ENCODE measurements at places on chromosomes 11 and 22. TPM values are rescaled to one million over a fixed set of nuclear protein-coding genes. Genes with fewer than 3 reads are reported as not detected.

Gene OR4C45
- not detected for total RNA-seq

Gene RFPL1
- total RNA-seq: not detected

Gene SDHAF2
- total RNA-seq: 45.2 TPM

Gene METTL15
- 9.9 TPM for total RNA-seq

Gene SMDT1
- total RNA-seq: 44.8 TPM

Gene GAL
- total RNA-seq: 65.2 TPM

Gene INS
- total RNA-seq: not detected

Gene SCGB1D2
- total RNA-seq: not detected

Gene MTMR3
- total RNA-seq: 19.8 TPM

Gene MPEG1
- not detected for total RNA-seq

Gene KRTAP5-8
- not detected for total RNA-seq

DNA sequence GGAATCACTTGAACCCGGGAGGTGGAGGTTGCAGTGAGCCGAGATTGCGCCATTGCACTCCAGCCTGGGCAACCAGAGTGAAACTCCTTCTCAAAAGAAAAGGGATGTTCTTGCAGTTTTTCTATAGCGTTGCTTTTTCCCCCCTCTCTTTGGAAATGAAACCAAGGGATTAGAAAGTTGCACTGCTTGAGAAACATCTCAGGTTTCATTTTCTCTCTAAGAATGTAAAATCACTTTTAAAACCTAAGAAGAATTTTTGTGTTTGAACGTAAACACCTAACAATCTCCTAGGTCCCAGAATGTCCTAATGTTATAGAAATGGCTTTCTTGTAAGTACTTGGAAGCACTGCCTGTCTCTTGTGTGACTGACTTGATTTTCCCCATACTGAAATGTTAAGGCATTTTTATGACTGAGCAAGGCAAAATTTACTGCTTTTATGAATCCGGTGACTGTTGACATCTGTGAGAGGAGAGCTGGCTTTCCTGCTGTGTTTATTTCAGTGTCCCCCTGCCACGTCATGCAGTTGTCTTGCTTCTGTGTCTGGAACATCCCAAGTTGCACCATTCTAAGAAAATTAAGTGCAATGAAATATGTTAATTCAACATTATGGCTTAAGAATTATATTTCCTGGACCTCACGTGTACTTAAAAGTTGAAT, 37.7 kb downstream of the NF2 start:
- H3K27ac ChIP-seq: no peak overlapping the region
- DNase-seq: no peak
- H3K27me3 ChIP-seq: no peaks in the 10 kb centered on the region
- H3K4me1 ChIP-seq: no peaks in the 10 kb centered on the region

- H3K36me3 ChIP-seq: peaks cover 23% of the 10 kb centered on the region
- no peak for DNase-seq
- H3K4me3 ChIP-seq: no peak overlapping the region
- H3K27me3 ChIP-seq: no peaks in the 10 kb centered on the region
These were observed 44.8 kb upstream of the MYO18B start for GRCh38 chr22:25697181-25697664.

DNA sequence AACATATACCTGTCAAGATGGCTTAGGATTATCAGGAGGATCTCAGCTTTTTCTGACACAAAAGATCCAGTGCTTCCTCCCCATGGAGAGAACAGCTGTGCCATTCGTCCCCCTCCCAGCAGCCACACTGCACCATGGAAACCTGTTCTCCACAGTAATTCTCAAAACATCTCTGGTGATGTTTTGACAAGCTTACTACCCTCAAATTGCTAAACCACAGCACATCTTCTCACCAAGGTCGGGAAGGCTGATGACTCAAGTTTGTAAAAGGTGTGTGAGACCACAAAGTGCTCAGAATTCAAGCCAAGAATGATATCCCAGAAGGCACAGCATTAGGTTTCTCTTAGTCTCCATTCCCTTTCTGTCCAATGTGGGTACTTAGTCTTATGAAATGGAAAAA, 3.9 kb upstream of the RAB38 start:
- H3K27me3 ChIP-seq: no peaks in the 10 kb centered on the region
- peaks cover 2% of the 10 kb centered on the region for H3K4me1 ChIP-seq
- H3K4me3 ChIP-seq: no peak overlapping the region

GRCh38 chr11:77418971-77419597, 54.8 kb downstream of the PAK1 start:
- peaks cover 6% of the 10 kb centered on the region for H3K4me1 ChIP-seq
- H3K27ac ChIP-seq: no peak overlapping the region
- DNase-seq: no peak
- no peaks in the 10 kb centered on the region for H3K36me3 ChIP-seq

- no peak overlapping the region for H3K27ac ChIP-seq
- no peaks in the 10 kb centered on the region for H3K36me3 ChIP-seq
- H3K27me3 ChIP-seq: no peaks in the 10 kb centered on the region
These were observed 29.0 kb downstream of the TTLL1 start for GRCh38 chr22:43060183-43060582.

- H3K27ac ChIP-seq: no peak overlapping the region
- peaks cover 32% of the 10 kb centered on the region for H3K36me3 ChIP-seq
- 0 out of 2 replicates have a peak, but pooled peaks cover 2% of the 10 kb centered on the region for H3K4me1 ChIP-seq
- H3K27me3 ChIP-seq: no peaks in the 10 kb centered on the region
- no peak overlapping the region for H3K4me3 ChIP-seq
These were observed 40.2 kb upstream of the CCDC34 start for GRCh38 chr11:27403195-27403594.

- no peaks in the 10 kb centered on the region for H3K4me1 ChIP-seq
- no peak for DNase-seq
- no peaks in the 10 kb centered on the region for H3K36me3 ChIP-seq
- no peak overlapping the region for H3K4me3 ChIP-seq
- H3K27me3 ChIP-seq: no peaks in the 10 kb centered on the region
- H3K27ac ChIP-seq: no peak overlapping the region
These were observed 86.8 kb upstream of the CRTAM start for GRCh38 chr11:122751292-122752070.

GRCh38 chr22:35752006-35752862, 34.6 kb downstream of the APOL5 start:
- H3K27me3 ChIP-seq: no peaks in the 10 kb centered on the region
- DNase-seq: no peak
- H3K4me3 ChIP-seq: peak overlapping the region; percentile 34
- H3K27ac ChIP-seq: no peak overlapping the region

DNA sequence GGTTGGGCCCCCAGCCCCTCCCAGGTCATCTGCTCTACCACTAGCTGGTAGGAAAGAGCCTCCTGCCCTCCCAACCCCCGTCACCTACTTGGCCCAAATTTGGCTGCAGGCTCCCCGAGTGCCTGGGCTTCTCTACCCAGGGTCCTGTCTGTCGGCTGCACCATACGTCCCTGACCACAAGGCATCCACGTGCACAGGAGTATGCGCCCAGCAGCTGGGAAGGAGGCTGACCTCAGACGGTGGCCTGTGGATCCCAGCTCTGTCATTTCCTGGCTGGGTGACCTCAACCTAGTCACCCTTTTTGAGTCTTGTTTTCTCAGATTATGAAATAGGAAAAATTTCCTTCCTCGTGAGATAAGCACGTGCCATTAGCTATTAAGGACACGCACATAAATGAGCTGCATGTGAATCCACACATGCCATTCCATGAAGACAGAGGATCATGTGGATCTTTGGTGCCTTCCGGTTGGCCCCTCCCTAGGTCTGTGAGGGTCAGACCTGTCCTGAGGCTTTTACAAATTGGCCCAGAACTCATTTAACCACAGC, 13.7 kb downstream of the CYB561A3 start:
- H3K4me3 ChIP-seq: no peak overlapping the region
- DNase-seq: no peak
- no peaks in the 10 kb centered on the region for H3K27me3 ChIP-seq
- no peak overlapping the region for H3K27ac ChIP-seq
- peaks cover 48% of the 10 kb centered on the region for H3K36me3 ChIP-seq

- DNase-seq: no peak
- H3K4me1 ChIP-seq: no peaks in the 10 kb centered on the region
- H3K4me3 ChIP-seq: no peak overlapping the region
- H3K27ac ChIP-seq: no peak overlapping the region
- no peaks in the 10 kb centered on the region for H3K27me3 ChIP-seq
- no peaks in the 10 kb centered on the region for H3K36me3 ChIP-seq
These were observed 12.9 kb downstream of the OR51E2 start for GRCh38 chr11:4684631-4685285.

GRCh38 chr11:13168271-13168670, 109.3 kb upstream of the BMAL1 start:
- H3K4me3 ChIP-seq: no peak overlapping the region
- H3K27me3 ChIP-seq: no peaks in the 10 kb centered on the region
- no peak for DNase-seq
- H3K36me3 ChIP-seq: no peaks in the 10 kb centered on the region
- no peak overlapping the region for H3K27ac ChIP-seq

- H3K36me3 ChIP-seq: no peaks in the 10 kb centered on the region
- DNase-seq: no peak
- H3K4me3 ChIP-seq: no peak overlapping the region
- peaks cover 6% of the 10 kb centered on the region for H3K27me3 ChIP-seq
These were observed 5.4 kb upstream of the KCNJ4 start for GRCh38 chr22:38460426-38460840.

DNA sequence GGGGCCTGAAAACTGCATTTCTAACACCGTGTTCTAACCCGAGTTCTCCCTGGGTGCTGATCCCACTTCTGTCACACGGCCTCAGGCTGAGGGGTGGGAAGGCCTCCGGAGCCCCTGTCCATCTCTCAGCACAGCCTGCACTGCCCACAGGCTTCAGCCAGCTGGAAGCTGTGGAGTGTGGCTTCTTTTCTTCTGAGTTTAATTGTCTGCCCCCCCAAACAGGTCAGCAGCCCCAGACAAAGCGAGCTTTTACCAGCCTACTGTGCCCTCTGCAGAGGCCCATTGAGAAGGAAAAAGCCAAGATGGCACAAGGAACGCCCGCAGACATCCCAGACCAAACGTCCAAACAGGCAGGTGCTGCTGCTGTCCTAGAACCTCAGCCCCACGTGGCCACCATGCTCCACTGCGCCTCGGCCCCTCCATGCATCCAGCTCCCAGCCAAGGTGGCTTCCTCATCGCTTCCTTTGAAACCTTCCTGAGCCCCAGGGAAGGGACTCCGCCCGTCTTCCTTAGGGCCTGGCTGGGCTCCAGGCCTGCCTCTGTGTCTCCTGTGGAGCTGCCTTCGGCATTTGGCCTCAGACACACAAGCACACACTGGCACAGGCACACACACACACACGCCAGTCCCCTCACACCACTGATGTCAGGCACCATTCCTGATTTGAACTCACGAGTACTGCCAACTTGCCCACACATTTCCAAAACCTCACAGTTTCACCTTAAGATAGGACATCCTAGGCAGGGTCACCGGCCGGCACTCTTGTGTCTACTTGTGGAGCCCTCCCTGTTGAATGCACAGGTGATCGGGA, 1.7 kb downstream of the MOB2 start:
- no peak for DNase-seq
- no peaks in the 10 kb centered on the region for H3K36me3 ChIP-seq
- no peak overlapping the region for H3K27ac ChIP-seq
- H3K27me3 ChIP-seq: no peaks in the 10 kb centered on the region
- no peaks in the 10 kb centered on the region for H3K4me1 ChIP-seq

DNA sequence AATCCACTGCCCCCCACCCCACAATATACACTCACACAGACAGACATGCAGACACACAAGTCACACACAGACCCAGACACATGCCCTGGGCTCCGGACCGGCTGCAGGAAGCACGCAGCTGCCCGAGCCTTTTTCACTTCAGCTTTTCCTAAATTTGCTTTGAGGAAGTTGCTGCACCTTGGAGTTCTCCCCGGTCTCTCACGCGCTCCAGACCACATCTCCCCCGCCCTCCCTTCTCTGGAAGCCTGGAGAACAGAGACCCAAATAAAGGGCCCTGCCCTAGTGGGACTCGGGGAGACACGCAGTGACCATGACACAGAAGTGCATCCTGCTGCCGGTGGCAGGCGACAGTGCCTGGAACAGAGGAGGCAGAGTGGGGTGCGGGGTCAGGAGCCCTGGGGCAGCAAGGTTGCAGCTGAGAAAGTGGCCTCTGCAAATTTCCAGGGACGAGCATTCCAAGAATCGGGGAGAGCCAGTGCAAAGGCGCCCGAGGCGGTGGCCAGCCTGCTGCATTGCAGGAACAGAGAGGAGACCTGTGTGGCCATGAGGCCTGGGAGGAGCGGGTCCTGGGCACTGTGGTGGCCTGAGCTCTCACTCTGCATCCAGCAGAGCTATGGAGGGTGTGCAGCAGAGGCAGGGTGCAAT, 19.1 kb downstream of the RPL3 start:
- 0 out of 2 replicates have a peak, but pooled peaks cover 2% of the 10 kb centered on the region for H3K27me3 ChIP-seq
- H3K4me1 ChIP-seq: no peaks in the 10 kb centered on the region
- no peak overlapping the region for H3K27ac ChIP-seq
- peaks cover 6% of the 10 kb centered on the region for H3K36me3 ChIP-seq
- no peak for DNase-seq
- peak overlapping the region; percentile 0 for H3K4me3 ChIP-seq

DNA sequence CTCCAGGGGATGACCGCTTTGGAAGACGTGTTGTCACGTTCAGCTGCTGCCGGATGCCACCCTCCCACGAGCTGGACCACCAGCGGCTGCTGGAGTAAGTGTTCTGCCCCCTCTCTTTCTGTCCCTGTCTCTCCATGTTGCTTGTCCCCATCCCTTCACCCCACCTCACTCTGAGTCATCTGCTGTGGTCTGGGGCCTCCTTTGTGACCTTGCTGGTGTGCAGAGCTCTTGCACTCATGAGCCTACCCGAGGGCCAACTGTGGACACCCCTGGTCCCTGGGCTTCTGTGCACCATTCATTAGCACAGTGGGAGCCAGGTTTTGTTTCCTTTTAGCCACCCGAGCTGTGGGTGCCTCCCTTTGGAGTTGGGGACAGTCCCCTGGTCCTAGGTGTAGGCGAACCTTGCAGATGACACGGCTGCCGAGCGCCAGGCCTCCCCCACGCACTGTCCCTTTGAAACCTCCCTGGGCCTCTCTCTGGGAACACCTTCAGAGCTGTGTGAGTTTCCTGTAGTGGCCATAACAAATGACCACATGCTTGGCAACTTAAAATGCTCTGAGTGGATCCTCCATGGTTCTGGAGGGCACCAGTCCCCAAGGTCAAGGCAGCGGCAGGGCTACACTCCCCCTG, 49.8 kb downstream of the ARHGAP8 start:
- peaks cover 3% of the 10 kb centered on the region for H3K4me1 ChIP-seq
- no peak for DNase-seq
- no peak overlapping the region for H3K4me3 ChIP-seq
- H3K36me3 ChIP-seq: peaks cover 8% of the 10 kb centered on the region

- peaks cover 2% of the 10 kb centered on the region for H3K4me1 ChIP-seq
- DNase-seq: peak; percentile 93
- no peak overlapping the region for H3K27ac ChIP-seq
- H3K4me3 ChIP-seq: no peak overlapping the region
These were observed 89.0 kb downstream of the ISX start for GRCh38 chr22:35154937-35155387.

GRCh38 chr11:69834811-69835800, 15.9 kb upstream of the FGF3 start:
- no peaks in the 10 kb centered on the region for H3K4me1 ChIP-seq
- H3K27ac ChIP-seq: no peak overlapping the region
- no peaks in the 10 kb centered on the region for H3K36me3 ChIP-seq
- DNase-seq: peak; percentile 51

DNA sequence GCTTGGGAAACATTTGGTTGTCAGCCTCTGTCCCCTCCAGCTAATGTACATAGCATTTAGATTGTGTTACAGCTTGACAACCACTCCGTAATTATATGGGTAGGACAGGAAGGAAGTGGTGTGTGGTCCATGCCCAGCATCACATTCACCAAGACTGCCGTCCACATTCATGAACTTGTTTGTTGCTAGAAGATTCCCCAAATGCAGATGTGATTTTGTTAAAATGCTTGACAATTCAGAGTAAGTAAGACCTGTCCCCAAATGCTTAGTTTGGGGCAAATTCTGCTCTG, 1482.7 kb downstream of the TBC1D22A start:
- H3K36me3 ChIP-seq: no peaks in the 10 kb centered on the region
- DNase-seq: no peak
- no peaks in the 10 kb centered on the region for H3K4me1 ChIP-seq
- H3K27ac ChIP-seq: no peak overlapping the region
